ENCODE measurements at places on chromosomes 12 and 14. TPM values are rescaled to one million over a fixed set of nuclear protein-coding genes. Genes with fewer than 3 reads are reported as not detected.

GRCh38 chr12:1289371-1290155, 298.5 kb downstream of the ERC1 start:
- no peak for DNase-seq

GRCh38 chr12:89731614-89732013, 23.0 kb upstream of the ATP2B1 start:
- DNase-seq = no peak

- no peak for DNase-seq
These were observed 27.1 kb upstream of the SLC17A8 start for GRCh38 chr12:100329800-100330199.

Gene BDKRB2
- 10.5 TPM for total RNA-seq

Gene ADAM20
- 2.7 TPM for total RNA-seq

Gene RIC8B
- 28.9 TPM for total RNA-seq

All from urinary bladder (tissue), 4 donors.